ENCODE measurements at places on chromosomes 5 and 9.

DNA sequence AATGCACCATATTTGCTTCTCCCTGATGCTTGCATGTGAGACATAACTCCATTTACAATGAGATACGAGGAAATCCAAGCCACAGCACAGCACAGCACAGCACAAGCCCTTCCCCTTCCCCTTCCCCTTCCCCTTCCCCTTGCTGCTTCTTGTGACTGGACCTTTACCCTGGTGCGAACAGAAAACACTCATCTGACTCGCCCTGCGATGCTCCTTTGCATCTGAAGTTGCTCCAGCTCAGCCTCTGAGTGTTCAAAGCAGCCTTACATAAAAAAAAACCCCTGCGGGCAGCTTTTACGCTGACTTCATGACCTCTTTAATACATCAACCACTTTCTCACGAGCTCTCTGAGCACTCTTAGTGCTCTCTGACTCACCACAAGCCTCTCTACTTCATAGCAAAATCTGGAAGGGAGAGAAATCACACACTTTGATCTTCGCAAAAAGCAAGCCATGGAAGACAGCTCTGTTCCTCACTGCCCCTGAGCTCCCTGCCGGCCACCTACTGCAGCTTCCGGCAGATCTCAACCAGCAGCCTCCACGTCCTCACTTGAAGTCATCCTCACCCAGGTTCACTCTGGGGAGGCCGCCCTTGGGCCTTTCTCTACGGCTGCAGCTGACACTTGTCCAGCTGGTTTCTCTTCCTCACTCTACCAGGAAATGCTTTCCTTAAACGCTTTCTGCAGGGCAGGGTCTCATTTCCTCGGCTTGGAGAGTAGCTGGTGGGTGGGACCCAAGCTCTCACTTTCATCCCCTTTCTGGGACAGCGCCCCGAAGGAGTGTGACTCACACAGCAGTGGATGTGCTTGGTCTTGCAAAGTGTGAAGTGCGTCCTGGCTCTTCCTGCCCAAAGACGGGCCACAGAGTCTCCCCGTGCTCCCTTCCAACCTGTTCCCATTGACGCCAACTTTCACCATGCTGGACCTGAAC, 5.3 kb downstream of the SLC34A1 start:
- no peak for DNase-seq

DNA sequence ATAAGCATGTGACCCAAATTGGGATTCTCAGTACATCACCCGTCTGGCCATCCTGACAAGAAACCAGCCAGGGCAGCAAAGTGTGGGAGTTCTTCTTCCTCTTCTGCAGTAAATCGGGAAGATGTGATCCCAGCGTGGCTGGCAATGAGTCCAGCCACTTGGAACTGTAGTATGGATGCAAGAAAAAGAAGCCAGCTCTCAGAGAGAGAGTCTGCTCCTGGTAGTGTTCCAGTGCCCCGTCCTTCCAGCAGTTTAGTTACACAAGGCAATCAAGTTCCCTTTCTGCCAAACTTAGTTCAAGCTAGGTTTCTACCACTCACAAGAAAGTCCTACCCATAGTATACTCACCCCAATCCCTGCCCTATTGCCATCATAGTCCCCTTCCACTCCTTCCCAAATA, 65.6 kb downstream of the CDK5RAP2 start:
- no peak for DNase-seq

GRCh38 chr5:98784411-98784810, 10.9 kb downstream of the RGMB start:
- DNase-seq = no peak

DNA sequence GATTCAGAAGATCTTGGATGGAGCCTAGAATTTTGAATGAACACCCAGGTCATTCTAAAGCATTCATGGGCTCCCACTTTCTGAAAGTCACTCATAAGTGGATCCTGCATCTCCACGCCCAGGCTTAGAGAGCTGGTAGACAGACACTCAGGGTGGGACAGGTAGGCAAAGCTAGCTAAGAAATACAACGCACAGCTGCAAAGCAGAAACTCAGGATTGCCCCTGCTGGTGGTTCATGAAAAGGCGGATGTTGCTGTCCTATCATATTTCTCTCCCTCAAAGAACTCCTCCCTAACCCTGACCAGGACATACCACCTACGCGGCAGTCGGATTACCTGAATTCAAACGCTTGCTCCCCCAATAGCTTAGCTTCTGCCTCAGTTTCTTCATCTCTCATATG, 226.5 kb downstream of the GLIS3 start:
- DNase-seq = no peak

All from SK-N-MC (cell line).